Left lobe of liver (tissue), 2 donors: ENCODE measurements at places on chromosomes 1 and 21.

- peak; percentile 36 for DNase-seq
These were observed 306.2 kb downstream of the MATN1 start for GRCh38 chr1:30417001-30417700.

- no peak for DNase-seq
These were observed 96.5 kb upstream of the SPATA6 start for GRCh38 chr1:48568501-48568900.

DNA sequence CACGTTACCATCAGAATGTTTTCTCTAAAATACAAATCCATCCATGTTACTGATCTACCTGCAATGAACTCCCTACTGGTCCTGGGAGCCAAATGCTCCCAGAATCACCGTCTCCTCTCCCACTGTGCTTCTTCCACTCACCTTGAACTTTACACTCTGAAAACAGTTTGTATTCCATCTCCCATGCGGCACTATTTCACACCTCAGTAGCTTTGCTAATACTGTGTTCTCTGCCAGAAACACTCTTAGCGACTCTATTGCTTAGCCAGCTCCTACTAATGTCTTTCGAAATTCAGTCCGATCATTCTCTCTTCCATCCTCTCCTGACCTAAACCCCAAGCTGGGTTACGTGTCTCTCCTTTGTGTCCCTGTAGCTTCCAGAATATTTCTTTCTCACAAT lies 284.4 kb upstream of the DUSP10 start:
- DNase-seq = peak; percentile 67

GRCh38 chr1:180898441-180899219 lies 14.1 kb upstream of the KIAA1614 start:
- DNase-seq = no peak

DNA sequence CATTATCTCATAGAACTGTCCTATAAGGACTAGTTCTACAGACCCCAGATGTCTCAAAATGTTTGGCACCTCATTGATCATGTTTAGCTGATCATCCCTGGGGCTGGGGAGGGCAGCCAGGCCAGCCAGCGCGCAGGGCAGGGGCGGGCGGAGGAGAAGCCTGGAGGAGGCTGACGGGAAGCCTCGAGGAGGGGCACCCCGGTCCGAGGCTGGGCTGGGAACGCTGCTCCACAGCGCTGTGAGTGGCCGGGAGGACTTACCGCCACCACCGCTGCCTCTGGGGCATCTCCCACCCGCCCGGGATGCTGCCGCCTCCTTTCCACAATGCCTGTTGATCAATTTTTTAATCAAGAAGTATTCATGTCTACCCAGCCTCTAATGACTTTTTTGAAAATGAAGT lies 159.5 kb upstream of the GREM2 start:
- no peak for DNase-seq

- DNase-seq = no peak
These were observed 7.5 kb downstream of the CLCNKB start for GRCh38 chr1:16051039-16051438.

GRCh38 chr1:219379691-219380090 lies 206.0 kb downstream of the LYPLAL1 start:
- DNase-seq = no peak

DNA sequence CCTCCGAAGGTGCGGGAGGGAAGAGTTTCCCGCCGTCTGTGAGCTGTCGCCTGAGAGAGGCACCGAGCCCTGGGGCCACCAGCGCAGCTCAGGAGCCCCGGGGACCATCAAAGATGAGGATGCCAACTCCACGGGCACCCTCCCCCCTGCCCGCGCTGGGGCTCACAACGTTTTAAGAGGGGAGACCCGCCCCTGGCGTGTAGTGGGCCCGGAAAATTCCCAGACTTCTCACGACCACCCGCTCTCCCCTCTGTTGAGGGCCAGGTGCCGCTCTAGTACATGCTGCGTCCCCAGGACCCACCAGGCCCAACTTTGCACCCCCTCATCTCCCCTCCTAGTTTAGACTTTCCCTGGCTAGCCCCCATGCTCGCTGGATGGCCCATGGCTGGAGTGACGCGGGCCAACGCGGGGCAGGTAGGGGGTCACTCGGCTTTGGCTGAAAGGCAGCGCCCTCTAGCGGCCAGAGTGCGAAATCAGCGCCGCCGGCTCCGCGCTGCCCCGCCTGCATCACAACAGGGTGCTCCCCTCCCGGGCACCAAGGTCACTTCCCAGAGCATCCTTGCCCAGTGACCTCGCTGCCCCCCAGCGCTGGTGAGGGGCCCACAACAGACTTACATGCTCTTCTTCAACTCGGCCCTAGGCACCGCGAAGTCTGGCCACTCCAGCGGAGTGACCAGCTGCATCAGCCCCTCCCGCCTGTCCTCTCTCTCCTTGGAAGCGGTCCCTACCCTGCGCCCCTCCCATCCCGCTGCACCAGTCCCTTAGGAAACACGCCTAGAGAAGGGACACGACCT lies 1.8 kb downstream of the CD160 start:
- peak; percentile 73 for DNase-seq

DNA sequence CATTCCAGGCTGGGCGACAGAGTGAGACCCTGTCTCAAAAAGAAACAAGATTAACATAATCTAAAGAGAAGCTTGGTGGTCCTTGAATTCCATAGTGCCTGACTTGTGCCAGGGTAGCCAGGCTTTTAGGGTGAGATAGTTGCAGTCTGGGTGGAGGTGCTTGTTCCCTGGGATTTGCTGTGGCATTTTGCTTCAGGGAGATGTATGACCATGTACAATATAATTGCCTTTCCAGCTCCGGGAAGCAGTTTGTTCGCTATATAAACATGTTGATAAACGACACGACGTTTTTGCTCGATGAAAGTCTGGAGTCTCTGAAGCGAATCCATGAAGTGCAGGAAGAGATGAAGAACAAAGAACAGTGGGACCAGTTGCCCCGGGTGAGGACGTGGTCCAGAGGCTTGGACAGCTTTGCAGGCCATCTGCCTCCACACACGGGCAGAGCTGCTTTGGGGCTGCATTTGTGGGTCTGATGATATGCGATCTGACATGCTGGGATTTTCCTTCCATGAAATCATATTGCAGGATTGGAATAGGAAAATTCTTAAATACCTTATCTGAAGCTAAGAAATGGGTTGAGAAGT lies 49.4 kb upstream of the KIF1B start:
- DNase-seq = no peak

- no peak for DNase-seq
These were observed 121.7 kb downstream of the DHRS3 start for GRCh38 chr1:12496154-12496961.

DNA sequence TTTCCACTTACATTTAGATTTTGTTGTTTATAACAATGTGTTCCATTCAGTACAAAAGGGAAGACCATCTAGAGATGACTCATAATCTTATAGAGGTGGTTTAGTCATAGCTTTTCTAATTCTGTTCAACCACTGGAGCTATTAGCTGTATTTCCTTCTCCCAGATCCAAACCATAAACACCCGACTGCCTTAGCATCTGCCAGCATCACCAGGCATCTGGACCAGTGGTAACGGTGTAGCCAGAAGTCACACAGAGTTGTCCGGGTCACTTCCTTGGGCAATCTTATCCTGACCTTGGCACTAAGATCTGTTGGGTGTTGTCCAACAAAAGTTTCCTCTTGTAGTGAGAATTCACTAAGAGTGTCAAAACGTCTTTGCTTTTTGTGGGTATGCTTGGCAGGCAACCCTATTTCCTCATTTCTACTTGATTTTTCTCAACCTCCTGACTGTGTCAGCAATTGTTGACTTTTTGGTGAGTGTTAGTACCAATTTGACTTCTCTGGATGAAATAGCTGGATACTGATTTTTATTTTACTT lies 372.1 kb upstream of the B3GALT2 start:
- DNase-seq = peak; percentile 79

DNA sequence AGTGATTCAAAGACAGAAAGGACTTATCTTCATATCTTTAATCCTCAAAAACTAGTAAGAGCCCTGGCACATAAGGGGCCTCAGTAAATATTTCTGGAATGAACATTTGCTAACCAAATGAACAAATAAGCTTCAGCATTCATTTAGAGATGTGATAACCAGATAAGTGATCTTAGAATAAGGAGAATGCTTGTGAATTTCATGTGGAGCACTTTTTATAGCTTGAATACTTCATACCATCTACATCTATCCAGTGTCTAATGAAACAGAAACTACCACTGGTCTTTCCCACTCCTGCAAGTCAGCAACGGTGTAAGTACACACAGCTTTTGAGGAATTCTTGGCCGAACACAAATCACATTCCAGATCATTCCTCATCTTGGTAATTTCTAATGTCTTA lies 38.5 kb downstream of the EDEM3 start:
- no peak for DNase-seq

DNA sequence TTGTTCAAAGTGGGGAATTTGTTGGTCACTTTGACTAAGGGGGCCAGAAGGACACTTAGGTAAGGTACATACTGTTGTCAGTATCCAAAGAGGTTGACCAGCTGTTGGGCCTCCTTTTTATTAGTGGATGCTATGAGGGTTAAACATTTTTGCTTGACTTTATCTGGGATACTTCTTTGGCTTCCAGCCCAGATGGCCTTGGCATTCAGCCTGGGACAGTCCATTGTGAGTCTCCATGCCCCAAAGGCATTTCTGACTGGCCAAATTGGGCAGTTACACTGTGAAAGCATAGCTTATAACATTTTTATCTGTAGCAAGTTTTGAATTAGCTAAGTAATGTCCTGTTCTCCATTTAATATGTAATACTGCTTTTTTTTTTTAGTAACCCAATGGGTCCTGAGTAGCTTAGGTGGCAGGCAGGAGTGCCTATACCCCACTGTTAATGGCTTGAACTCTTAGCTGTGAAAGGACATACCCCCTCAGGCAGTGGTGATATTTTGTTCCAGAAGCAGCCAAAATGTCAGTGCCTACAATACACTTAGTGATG lies 35.4 kb upstream of the CD1D start:
- DNase-seq = peak; percentile 63

GRCh38 chr1:202319381-202320080 lies 22.2 kb downstream of the UBE2T start:
- no peak for DNase-seq

GRCh38 chr1:7509598-7509997 lies 261.5 kb upstream of the VAMP3 start:
- no peak for DNase-seq

GRCh38 chr21:40018871-40019475 lies 151.7 kb downstream of the PCP4 start:
- no peak for DNase-seq

DNA sequence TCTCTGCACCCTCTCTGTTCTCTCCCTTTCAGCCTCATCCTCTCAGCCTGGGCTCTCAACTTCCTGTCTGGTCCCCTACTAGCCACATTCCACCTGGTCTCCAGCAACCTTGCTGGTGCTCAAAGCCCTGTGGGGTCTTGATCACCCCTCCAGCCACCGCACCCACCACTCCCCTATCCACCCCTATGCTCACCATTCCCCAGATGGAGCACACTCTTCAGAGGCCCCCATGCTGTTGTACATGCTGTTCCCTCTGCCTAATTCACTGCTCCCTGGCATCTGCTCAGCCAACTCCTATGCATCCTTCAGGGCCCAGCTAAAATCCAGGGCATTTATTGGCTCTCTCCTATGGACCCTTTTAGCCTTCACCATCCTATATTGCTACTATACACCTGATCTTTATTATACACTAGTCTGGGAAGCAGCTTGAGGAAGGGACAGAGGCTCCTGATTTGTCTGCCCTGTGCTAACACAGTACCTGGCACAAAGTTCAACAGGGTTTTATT lies 81.0 kb downstream of the GLIS1 start:
- DNase-seq = no peak

DNA sequence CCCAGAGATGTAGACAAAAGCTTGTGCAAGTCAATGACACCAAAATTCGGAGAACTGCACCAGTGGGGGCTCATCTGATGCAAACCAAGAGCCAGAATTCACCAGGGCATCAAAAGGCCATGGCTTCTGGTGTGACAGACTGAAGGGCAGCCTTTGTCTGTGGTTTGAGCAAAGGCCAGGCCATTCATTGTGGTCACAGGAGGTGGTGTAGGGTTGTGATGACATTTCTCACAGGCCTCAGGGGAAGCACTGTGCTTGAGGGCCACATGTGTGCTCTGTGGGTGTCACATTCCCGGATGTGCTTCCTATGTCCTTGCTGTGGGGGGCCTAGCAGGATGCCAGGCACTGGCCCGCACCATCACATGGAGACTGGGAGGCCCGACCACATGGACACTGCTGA lies 22.5 kb upstream of the KCNE1 start:
- no peak for DNase-seq

DNA sequence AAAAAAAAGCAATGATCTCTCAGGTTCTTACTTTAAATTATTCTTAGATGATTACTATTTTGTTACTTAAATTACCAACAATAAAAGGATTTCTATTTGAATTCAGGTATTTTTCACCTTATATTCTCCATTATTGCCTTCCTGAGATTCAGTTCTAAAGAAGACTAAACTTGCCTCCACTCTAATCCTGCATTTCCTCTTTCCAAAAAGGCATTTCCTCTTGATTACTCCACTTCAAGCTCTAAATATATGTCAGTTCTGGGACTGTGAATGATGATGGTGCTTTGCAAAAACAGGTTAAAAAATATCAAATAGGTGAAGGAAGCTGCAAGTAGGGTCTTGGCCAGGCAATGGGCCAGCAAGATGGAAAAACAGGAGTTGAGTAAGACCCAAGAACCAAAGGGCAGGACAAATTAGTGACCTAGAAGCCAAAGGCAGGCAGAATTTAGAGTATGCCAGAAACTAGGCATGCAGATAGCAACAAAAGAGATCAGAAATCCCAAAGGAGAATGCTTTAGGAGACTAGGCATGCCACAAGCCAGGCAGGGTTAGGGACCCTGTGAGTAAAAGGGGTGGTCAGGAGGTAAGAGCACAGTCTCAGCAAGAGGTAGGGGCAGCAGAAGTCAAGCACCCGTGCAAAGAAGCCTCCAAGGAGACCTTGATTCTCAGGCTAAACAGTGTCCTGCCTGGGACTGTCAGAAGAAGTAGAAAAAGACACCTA lies 11.3 kb upstream of the DIPK1A start:
- no peak for DNase-seq

GRCh38 chr1:180241716-180242544 lies 11.9 kb downstream of the LHX4 start:
- DNase-seq = no peak

GRCh38 chr21:31772674-31773555 lies 41.0 kb upstream of the SCAF4 start:
- no peak for DNase-seq

- DNase-seq = no peak
These were observed 21.0 kb upstream of the SCAF4 start for GRCh38 chr21:31752967-31753366.

DNA sequence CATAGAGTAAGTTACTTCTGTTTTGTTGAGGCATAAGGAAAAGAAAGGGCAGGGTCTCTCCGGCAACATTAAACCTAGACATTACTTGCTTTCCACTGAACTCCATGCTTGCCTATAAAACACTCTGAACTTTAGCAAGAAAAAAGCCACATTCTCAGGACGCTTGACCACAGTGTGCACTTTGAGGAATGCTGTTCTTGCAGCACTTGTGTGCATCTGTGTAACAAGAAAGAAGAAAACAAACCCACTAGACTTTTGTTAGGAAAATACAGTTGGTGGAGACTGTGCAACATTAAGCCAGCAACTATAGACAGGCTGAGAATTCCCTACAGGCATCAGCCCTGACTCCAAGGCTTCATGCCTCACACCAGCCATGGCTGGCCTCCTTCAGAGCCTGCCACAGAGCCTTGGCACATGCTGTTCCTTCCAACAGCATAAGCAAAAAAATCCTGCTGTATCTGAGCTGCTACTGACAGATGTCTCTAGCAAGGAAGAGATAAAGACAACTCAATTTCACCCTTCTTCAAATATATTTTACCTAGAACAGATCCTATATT lies 5.8 kb downstream of the PDZK1 start:
- no peak for DNase-seq
